ENCODE measurements at places on chromosomes 4 and X. TPM values are rescaled to one million over a fixed set of nuclear protein-coding genes. Genes with fewer than 3 reads are reported as not detected.

LINC00632 gene
- total RNA-seq = 0.47 TPM

JCHAIN gene
- total RNA-seq = 1.3 TPM

TMEM156 gene
- total RNA-seq = 8.4 TPM

PNMA5 gene
- not detected for total RNA-seq

GRCh38 chr4:112140536-112140935 is 4.7 kb upstream of the FAM241A start:
- no peak for DNase-seq

DNA sequence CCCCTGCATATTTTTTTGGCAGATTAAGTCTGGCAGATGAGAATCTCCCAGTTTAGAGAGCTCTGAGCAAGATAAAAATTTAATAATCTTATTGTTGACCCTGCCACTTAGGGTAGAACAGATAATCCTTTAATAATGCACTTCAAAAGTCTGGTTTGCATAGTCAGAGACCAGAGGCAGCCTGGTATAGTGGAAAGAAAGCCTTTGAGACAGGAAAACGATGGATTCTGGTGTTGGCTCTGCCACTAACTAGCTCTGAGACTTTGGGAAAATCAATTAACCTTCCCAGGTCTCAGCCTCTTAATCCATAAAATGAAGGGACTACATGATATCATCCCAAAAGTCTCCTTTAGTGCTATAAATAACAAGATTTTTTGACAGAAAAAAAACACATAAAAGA is 824.5 kb downstream of the STIM2 start:
- DNase-seq = no peak

DNA sequence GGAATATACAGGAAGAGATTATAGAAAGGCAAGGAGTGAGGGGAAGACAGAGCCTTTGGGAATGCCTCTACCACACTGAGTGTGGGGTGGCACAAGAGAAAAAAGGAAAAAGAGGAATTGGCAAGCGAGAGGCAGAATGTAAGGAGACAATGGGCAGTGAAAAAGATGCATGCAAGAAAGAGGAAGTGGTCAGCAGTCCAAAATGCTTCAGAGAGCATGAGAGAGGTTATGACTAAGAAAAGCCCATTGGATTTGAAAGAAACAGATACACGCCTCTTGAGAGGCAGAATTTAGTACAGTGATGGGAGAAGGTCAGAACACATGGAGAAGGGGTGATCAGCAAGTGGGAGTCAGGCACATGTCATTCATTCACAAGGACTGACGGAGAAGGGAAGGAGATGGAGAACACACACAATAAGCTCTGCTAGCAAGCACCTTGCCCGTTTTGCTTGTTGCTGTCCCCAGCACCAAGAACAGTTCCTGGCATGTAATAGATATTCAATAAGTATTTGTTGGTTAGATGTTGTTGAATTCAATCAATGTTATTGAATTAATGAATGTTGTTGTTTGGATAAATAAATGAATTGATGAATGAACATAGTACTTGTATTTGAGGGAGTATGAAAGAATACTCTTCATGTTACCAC is 6.3 kb downstream of the DCHS2 start:
- DNase-seq = no peak

DNA sequence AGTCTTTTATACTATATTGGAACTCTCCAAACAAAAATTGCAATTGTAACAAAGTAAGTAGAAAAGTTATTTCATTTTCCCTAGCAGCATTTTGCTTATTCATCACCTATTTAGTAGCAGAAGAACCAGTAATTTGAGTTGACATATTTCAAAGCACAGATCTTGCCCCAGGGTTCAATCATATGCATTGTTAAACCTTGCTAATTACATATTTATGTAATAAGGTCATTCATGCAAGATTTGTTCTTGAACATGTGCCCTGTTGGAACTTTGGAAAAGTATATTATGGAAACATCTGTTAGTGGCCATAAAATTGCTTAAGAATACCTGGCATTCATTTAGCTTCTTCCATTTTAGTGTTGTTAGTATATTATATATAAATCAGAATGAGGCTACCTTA is 191.7 kb downstream of the TLL1 start:
- no peak for DNase-seq

DNA sequence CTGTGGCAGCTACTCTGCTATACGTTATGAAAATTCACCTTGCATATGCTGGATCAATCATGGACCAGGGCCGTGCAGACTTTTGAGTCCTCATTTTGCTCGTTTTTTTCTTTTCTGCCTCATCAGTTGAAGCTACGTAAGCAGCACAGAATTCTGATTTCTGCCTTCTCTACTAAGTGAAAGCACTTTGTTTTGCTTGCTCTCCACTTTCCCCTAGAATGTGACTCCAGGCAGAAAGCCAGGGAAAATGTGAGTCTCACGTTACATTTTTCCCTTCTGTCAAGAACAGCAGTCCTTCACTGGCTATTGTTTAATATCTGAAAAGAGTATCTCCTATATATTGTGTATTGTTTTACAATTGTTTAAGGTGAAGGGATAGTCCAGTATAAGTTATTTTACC is 1840.1 kb downstream of the PCDH7 start:
- DNase-seq = no peak

PFKFB1 gene
- total RNA-seq = 0.38 TPM

DNA sequence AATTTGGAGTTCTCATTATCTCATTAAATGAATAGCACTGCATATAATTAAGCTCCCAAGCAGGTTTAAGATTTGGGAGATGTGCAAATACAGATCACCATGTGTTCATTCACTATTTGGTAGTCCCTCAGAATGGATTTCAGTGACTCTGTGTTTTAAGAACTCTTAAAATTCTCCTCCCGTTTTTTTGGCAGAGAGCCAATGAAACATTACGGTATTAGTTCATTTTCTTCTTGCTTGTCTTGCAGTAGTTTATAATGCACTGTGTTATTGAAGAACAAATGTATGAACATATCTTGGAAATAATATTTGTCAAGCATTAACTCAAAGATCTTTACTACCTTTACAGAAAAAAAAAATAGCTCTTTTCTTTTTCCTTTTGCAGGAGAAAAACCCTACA is 32.7 kb downstream of the KLF3 start:
- no peak for DNase-seq

DNA sequence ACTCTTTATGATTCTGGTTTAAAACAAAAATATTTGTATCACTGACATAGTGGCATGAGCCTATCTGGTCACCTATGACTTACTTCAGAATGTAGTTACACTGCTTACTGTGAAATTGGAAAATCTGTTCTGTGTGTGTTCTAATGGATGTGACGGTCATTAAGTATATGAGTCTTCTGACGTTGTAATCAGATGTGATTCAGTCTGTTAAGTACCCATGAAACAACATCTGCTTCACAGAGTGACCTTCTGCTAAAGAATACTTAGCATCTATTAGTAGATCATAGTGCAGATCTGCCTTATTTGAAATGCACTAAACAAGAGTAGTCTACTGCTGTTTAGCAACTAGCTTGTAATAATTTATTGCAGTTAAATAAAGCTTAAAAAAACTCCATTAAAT is 317.1 kb downstream of the DCTD start:
- no peak for DNase-seq

DNA sequence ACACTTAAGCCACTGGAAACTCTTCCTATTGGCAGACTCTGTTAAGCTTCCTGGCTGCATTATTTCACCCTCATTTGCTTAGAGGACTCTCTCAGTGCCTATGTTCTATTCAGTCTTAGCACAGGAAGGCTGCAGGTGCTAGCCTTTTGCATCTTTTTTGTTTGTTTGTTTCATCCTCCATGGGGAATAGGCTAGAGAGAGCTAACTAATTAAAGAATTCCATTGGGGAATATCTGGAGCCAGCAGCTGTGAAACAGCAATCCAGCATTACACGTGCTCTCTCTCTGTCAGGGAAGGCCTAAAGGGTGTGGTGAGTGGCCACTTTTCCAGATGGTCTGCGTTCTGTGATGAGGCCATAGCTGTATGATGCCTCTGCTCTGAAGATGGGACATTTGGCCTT is 633.6 kb downstream of the SPRY1 start:
- no peak for DNase-seq

- no peak for DNase-seq
Observed at GRCh38 chrX:18353931-18354368, 538 bp downstream of the SCML2 start.

SERPINA7 gene
- total RNA-seq = not detected

GRCh38 chrX:110437686-110438085 is 79.0 kb downstream of the RTL9 start:
- DNase-seq = no peak

- DNase-seq = no peak
Observed at GRCh38 chrX:48794911-48795515, 6.9 kb upstream of the HDAC6 start.

DNA sequence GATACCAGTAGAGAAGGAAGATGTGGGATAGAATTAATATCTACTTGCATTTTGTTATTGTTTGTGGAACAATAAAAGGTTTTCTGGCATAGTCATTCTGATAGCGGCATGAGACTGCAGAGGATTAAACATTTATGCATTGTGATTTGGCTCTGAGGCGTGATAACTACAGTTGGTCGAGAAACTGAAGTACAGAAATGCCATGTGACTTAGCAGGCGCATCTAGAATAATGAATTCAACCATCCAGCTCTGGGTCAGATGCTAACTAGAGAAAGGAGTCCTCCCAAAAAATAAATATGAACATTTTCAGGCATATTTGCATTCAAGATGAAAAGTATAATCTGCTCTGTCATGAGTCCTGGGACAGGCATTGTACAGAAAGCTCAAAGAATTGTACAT is 62.8 kb downstream of the CCSER1 start:
- no peak for DNase-seq

NXF3 gene
- not detected for total RNA-seq

YY2 gene
- total RNA-seq = 0.87 TPM

DNA sequence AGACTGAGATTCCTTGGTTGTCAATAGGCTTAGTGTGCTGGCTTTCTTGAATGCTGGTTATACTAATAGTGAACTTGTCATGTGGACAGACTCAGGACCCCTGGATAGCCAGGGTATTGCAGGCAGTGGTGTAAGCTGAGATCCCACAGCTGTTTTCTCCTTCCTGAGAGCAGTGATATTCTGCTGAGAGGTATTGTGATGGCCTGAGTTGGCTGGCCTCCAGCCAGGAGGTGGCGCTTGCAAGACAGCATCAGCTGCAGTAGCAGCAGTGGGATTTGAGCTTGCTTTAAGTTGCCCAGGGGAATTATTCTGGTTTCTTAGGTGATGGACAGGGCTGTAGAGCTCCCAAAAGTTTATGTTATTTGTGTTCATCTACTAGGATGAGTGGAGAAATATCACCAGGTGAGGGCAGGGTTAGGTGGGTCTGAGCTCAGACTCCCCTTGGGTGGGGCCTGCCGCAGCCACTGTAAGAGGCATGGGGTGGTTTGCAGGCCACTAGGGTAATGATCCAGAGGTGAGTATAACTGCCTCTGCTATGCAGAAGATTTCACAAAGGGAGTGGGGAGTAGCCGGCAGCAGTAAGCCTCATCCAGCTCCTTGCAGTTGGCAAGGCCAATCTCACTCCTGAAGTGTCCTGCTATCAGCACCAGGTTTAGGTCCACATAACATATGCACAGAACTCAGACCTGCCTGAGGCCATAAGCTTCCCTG is 66.2 kb downstream of the IL15 start:
- no peak for DNase-seq

CENPVL2 gene
- total RNA-seq = not detected

DNA sequence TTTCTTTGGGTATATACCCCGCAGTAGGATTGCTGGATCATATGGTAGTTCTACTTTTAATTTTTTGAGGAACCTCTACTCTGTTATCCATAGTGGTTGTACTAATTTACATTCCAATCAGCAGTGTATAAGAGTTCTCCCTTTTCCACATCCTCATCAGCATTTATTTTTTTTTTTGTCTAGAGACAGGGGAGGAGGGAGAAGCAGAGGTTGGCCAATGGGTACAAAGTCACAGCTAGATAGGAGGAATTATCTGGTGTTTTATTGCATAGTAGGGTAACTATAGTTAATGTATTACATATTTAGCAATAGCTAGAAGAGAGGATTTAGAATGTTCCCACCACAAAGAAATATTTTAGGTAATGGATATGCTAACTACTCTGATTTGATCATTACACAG is 107.4 kb downstream of the TSPAN7 start:
- DNase-seq = no peak

GRCh38 chrX:154458116-154458953 is at the start of gene PLXNA3:
Gene PLXNA3 (plus strand): TSS chrX:154458281. CDS start chrX:154460184, 1,903 bp downstream.
- peak; percentile 64 for DNase-seq

CSN1S1 gene
- total RNA-seq = not detected

DNA sequence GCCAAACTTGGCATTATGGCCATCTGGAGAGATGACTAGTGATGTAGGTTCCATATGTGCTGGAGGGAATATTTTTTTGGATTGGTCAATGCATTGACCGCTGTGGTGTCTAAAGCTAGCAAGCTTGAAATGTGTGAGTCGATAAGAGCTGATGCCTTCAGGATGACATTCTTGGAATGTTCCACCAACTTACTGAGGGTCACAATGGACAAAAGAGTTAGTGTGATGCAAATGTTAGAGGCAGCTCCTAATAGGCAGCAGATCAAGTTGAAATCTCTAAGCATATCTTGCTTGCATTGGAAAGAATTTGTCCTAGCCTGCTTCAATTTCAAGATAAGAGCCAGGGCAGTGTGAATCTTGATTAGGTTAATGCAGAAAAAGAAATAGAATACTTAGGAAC is 210.4 kb upstream of the AFF2 start:
- DNase-seq = no peak

DNA sequence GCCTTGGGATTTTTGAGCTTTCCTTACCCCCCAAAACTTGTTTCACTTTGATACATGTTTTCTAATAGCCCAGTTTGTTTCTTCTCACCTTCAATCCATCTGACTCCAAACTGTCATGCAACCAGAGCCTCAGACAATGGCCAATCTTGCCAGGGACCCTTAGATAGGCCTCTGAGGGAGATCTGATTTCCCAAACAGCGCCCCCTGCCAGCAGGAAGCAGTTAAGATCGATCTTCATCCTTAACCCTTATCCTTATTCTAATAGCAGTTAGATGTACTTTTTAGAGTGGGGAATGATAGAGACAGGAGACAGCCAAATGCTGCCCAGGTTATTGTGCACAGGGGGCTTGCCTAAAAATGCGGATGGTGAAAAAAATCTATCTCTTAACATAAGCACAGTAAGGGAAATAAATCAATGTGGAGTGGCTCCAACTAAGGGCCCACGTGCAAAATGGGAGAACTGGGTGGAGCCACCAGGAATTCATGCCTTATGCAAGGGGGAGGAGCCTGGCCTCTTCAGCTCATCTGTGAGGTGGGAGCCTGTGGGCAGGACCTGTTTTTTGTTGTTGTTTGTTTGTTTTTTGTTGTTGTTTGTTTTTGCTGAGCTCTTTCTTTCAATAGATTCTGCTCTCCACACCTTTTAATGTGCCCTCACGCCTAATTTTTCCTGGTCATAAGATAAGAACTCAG is 833.6 kb upstream of the AGA start:
- no peak for DNase-seq

PCDH7 gene
- not detected for total RNA-seq

CCDC110 gene
- not detected for total RNA-seq

UTP3 gene
- total RNA-seq = 23.1 TPM

Data from CD8-positive, alpha-beta T cell (primary cell).